ENCODE measurements at places on chromosomes 5 and 9. TPM values are rescaled to one million over a fixed set of nuclear protein-coding genes. Genes with fewer than 3 reads are reported as not detected.

- DNase-seq = no peak
These were observed 566 bp downstream of the IRX2 start for GRCh38 chr5:2750758-2751464.

Gene CARD9
- total RNA-seq = 5.6 TPM

DNA sequence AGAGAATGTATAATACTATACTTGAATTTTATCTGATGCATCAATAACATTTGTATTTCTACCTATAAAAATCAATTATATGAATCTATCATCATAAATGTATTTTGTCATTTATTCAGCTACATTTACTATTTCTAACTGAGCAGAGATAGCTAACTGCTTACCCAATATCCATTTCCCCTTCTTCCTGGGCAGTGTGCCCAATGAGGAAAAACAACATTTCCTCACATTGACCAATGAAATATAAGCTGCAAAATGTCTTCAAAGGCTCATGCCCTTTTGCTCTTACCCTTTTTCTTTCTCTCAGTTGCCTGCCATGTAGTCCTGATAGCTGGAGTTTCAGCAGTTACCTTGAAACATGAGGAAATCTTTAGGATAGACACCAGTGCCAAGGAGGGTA is 385.8 kb upstream of the PCSK5 start:
- DNase-seq = no peak

DNA sequence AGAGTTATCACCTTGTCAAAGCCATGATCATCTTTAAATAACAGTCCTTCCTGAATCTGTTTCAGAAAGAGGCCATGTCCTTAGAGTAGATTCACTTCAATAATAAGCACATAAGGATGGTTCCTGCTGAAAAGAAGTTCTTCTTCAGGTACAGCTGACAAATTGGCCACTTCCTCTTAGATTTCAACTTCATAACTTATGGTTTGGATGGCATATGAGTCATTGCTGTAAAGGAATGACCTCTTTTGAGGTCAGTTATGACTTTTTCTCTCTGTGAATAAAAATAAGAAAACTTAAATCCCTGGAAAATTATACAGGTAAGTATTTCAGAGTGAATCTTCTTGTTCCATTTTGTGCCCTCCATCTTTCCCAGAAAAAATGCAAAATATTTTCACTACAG is 555.3 kb upstream of the ZNF462 start:
- no peak for DNase-seq

GRCh38 chr5:62386824-62387223 is 16.9 kb downstream of the DIMT1 start:
- no peak for DNase-seq

DNA sequence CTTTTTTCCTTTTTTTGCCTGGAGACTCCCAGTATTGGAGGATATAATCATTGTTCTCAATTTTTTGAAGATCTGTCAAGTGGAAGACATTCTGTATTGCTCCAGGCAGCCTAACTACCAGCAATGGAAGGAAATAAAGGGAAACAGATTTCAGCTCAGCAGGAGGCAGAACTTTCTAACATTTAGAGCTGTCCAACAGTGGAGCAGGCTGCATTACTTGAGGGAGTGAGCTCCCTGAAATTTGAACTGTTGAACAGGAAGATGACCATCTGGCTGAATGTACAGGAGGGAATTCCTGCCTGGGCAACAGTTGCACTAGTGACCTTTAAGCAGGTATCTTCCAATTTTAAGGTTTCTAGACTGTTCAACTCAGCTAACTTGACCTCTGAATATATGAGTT is 1.1 kb upstream of the GAPVD1 start:
- DNase-seq = no peak

GRCh38 chr9:117444501-117444900 is 29.6 kb upstream of the ASTN2 start:
- DNase-seq = no peak

- DNase-seq = no peak
These were observed 184.4 kb downstream of the HSD17B3 start for GRCh38 chr9:96117398-96118080.

DNA sequence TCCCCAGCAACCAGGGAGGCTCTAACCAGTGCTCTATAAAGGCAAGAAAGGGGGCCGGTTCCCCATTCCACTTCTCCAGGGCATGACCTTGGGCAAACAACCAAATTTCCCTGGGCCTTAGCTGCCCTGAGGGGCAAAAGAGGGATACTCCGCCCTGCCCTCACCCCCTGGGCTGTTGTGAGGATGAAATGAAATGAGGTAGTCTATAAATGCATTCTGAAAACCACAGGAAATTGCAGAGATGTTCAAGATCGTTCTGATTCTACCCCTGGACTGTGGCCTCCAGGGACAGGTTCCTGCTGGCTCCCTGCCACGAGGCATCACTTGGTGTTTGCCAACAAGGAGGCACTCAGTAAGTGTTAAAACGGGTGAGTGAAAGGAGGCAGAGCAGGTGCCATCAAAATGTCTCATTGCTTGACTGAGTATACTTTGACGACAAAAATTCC is 5.7 kb downstream of the RAPGEF1 start:
- DNase-seq = no peak

Gene CCL21
- total RNA-seq = not detected

- no peak for DNase-seq
These were observed 35.4 kb downstream of the ACTL7A start for GRCh38 chr9:108897324-108898096.

Gene ADAMTSL2
- total RNA-seq = 0.61 TPM

Gene HARS2
- total RNA-seq = 20.2 TPM

- DNase-seq = peak; percentile 66
These were observed 437.1 kb upstream of the TLE4 start for GRCh38 chr9:79134654-79135053.

DNA sequence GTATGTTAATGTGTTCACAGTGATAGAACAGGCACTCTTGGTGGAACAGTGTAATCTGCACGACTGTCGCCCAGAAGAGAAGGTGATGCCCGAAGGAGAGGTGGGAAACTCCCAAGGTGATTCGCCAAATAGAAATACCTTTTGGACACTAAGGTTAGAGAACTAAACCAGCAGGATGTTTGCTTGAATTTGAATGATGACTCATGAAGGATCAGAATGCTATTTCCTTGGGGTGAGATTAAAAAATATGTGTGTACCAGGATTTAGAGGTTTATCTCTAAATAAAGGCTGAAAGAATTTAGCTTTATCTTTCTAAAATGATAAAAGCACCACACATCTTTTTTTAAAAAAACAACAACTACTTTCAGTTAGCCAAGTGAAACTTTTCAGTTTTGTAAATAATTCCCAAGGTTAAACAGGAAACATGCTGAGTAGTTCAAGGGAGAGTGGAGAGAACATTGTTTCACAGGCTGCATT is 297.4 kb upstream of the TAS2R1 start:
- DNase-seq = no peak

DNA sequence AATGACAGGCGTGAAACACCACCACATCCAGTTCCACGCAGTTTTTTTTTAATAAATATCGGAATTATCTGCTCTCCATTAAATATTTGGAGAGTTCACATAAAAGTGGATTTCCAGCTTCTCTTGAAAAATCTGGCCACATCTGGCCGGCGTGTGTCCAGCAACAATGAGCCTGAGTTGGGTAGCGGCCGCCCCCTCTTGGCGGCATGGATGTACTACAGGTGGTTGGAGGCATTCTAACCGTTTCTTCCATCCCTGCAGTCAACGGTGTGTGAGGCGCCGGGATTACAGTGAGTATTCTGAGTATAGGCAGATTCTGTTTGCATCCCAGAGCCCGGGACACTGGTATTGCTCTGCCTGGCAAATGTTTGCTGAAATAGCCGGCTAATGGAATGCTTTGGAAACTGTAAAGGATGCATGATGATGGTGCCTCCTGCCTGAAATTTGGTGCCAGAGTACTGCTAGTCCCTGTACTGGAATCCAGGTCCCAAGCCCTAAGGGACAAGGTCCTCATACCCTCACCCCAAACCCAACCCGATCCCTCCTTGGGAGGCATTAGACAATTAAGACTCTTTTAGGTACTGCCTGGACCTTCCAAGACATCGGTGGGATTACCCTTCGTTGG is 13.6 kb upstream of the GM2A start:
- peak; percentile 58 for DNase-seq

DNA sequence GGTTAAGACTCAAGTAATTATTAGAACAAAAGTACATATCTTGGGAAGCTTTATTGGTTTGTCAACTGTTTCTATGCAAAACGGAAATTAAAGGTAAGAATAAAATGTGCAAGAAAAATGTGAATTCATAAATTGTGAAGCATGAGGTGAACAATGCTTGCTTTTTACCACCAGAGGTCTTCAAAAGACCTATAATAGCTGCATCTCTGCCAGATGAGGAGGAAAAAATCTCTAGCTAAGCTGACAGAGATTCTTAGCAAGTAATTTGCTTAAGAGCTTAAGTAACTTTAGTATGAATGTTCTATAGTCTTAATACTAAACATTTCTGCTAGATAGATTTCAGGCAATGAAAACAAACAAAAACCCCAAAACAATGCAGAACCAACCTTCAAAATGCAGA is 54.1 kb downstream of the MRPS30 start:
- no peak for DNase-seq

Gene NR6A1
- total RNA-seq = 99.3 TPM

Gene SLCO6A1
- total RNA-seq = 0.46 TPM

Gene RAB14
- 35.7 TPM for total RNA-seq

DNA sequence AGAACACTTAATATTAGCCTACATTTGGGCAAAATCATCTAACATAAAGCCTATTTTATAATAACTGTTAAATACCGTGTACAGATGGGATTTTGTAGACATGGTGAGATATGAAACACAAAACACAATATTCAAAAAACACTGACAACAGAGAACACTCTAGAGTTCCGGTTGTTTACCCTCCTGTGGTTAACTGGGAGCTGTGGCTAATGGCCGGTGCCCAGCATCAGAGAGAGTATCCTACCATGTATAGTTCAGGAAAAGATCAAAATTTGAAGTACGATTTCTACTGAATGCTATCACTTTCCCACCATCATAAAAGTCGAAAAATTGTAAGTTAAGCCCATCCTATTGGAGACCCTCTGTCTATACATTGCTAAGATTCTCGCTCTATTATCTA is 2.4 kb downstream of the CAMK4 start:
- no peak for DNase-seq

Gene BAAT
- 0.15 TPM for total RNA-seq

- no peak for DNase-seq
These were observed 14.1 kb downstream of the SH3TC2 start for GRCh38 chr5:149048811-149049210.

DNA sequence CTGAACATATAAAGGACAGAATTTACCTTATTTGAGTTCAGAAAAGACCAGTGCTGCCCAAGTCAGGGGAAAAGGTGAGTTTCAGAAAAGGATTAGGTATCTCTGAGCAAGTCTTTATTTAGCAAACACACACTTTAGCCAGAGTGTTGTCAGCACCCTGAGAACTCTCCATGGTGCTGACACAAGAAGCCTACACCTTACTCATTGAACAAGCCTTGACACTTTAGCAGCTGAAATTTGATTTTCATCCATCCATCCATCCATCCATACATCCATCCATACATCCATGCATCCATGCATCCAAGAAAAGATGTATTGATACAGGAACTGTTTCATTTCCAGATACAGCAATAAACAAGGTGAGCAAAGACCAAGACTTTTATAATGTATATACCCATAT is 311.2 kb downstream of the TRIM32 start:
- DNase-seq = no peak

DNA sequence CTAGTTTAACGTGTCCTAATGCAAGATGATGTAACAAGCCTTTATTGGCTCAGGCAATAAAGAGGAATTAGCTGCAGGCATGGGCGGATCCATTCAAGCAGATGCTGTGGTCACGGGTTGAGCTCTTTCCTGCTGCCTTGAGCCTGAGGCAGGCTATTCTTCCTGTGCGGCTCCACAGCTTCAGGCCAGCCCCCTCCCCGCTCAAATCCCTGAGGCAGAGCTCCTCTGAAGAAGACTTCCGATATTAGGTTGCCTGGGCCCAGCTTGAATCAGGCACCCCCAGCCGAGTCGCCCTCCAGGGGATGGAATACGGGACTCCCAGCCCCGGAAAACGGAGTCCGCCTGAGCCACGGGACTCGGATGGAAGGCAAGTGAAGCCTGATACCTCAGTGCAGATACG is 95.0 kb upstream of the RUFY1 start:
- DNase-seq = no peak

Gene ORM2
- 1.4 TPM for total RNA-seq

- DNase-seq = no peak
These were observed 15.0 kb upstream of the TIFAB start for GRCh38 chr5:135467051-135467625.

DNA sequence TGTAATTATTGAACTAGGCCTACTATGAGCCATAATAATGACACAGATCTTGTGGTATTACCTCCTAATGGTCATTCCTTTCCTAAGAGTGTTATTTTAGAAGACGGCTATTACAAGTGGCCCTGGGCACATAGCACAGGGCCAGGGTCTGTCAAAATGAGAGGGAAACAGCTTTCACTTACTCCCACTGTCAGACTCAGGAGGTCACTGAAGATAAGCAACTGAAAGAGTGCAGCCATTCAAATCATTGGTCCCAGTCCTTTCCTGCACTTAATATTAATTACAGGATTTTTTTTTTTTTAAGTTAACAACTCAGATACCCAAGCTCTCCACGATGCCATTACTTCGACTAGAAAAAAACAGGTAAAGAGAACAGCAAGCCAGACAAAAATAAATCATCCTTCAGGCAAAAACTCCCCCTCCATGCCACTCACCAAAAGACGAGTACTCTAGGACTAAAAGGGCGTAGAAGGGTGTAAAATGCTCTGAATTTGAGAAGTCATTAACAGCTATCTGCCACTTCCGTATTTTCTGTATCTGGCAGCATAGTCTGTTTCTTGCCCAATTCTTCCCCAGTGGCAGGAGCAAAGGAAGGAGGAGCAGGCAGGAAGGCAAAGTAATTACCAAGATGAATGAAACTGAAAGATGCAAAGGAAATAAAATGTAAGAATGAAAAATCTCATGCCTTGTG is 87.4 kb downstream of the ZNF608 start:
- DNase-seq = no peak

- DNase-seq = no peak
These were observed 82.0 kb downstream of the SIL1 start for GRCh38 chr5:139116100-139116655.

Gene ZNF300
- total RNA-seq = 8.8 TPM

Gene TTC33
- 7.2 TPM for total RNA-seq

DNA sequence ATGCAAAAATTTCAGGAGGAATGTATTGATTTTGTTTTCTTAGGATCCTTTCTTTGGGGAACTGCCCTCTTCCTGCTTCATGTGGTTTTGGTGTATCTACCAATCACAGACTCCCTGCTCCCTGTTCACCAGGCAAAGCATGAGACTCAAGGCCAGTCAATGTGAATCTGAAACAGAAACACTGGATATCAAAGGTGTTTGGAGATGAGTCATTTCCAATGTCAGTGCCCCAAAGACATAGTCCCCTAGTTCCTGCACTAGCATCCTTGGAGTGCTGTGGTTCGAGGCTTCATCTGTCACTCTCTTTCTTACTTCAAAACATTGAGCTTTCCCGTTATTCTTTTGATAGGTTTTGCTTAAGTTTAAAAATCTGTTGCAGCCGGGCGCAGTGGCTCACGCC is 8.1 kb downstream of the PPP3R2 start:
- DNase-seq = no peak

GRCh38 chr5:142000704-142001484 is 11.9 kb downstream of the GNPDA1 start:
- DNase-seq = no peak

Measured in H9 (cell line).